ENCODE measurements at places on chromosomes 5 and 9. TPM values are rescaled to one million over a fixed set of nuclear protein-coding genes. Genes with fewer than 3 reads are reported as not detected.

DNA sequence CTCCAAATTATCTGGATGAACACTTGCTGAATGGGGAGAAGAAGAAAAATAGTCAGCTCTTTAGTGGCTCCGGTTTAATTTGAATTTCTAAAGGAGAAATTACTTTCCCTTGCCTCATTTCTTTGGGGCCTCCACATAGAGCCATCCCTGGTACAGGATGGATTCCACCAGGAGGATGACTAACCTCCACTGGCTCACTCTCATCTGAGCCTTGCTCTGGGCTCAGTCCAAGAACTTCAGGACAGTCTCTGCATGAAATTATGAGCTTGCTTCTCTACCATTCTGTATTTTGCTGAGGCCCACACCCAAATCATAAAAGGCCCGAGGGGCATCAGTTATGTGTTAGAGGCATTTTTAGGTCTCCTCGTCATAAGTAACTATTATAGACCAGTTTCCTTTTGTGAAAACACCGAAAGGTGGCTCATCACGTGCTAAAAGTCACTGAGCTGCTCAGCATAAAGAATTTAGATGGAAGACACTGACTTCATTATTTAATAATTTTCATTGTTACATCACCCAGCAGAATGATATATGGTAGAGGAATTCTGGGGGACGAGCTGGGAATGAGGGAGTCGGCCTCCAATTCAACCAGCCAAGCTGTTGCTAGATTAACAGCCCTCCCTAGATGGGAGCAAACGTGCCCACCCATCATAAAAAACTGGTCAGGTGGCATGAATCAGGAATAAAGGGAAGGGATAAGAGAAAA lies 222.1 kb downstream of the TARS1 start:
- no peak for DNase-seq

- no peak for DNase-seq
Observed at GRCh38 chr5:180201051-180201987, 7.7 kb downstream of the RASGEF1C start.

DNA sequence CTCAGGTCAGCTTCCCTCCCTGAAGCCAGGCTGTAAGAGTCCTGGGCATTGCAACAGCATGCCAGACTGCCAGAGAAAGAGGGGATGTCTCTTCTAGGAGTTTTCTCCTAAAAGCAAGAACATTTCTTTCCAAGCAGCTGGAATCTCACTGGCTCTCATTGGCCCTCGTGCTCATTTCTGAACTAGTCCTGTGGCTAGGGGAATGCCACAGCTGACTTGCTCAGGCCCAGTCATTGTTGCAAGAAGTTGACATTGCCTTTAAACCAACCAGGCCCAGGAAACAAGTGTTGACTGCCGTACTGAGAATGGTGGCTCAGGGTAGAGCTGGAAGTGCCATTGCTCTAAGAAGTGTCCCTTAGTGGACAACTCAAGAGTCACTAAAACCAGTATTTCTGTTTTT lies 15.0 kb upstream of the CEP120 start:
- DNase-seq = no peak

- no peak for DNase-seq
Observed at GRCh38 chr5:121175986-121176385, 675.7 kb upstream of the FTMT start.

DNA sequence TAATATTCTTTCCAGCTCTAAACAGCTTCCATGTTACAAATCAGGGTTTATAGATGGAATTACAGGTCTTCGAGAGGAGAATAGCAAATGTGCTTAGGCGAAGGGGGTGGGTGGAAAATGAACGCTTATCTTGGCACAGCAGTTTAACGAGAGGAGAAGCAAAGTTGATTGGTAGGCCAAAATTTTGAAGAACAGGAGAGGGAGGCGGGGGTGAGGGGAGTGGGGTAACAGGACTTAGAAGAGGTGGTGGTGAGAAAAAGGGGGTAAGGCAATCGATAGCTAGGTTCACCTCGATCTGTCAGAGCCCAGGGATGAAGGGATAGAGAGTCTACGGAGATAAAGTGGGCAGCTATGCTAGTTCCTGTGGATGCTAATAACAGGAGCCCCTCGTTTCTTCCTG lies 764 bp downstream of the ANKRA2 start:
- no peak for DNase-seq

DNA sequence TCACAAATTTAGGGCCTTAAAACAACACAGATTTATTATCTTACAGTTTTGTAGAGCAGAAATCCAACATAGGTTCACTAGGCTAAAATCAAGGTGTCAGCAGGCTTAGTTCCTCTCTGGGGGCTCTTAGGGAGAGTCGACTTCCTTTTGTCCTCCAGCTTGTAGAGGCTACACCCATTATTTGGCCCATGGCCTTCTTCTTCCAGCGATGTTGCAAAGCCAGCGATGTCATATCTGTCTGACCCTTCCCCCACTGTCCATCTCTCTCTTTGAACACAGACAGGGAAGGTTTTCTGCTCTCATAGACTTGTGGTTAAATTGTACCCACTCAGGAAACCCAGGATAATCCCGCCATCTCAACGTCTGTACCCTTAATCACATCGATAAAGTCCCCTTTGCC lies 60.3 kb upstream of the SHB start:
- DNase-seq = no peak

GRCh38 chr5:79802406-79802805 lies 112.8 kb downstream of the CMYA5 start:
- DNase-seq = no peak

- no peak for DNase-seq
Observed at GRCh38 chr9:128675382-128675781, 13.6 kb upstream of the SET start.

DNA sequence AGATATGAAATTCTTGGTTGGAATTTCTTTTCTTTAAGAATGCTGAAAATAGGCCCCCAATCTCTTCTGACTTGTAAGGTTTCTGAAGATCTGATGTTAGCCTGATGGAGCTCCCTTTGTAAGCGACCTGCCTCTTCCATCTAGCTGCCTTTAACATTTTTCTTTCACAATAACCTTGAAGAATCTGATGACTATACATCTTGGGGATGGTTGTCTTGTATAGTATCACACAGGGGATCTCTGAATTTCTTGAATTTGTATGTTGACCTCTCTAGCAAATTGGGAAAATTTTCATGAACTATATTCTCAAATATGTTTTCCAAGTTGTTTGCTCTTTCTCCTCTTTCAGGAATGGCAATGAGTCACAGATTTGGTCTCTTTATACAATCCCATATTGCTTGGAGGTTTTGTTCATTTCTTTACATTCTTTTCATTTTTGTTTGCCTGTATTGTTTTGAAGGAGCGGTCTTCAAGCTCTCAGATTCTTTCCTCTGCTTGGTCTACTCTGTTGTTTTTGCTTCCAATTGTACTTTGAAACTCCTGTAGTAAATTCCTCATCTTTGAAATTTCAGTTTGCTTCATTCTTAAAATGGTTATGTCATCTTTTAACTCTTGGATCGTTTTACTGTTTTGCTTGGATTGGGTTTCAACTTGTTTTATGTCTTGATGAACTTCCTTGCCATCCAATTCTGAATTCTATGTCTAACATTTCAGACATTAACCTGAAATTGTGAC lies 245.2 kb upstream of the TARS1 start:
- DNase-seq = no peak

- DNase-seq = peak; percentile 3
Observed at GRCh38 chr5:171207256-171207847, 101.7 kb upstream of the TLX3 start.

DNA sequence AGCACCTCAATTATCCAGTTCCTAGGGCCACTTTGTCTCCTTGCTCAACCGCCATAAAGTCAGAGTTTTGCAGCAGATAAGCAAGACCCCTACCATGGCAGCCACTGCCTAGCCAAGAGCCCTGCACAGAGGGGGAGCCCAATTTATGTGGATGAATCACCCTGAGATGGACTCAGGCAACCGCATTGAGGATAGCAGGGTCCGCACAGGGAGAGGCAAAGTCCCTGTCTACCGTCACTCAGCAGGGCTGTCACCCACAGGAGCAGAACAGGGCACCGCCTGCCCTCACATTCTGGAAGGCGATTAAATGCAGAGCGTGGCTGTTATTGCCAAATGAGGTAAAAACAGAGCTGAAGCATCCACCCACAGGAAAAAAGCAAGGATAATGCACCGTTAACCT lies 1.7 kb downstream of the FBP2 start:
- no peak for DNase-seq

- DNase-seq = no peak
Observed at GRCh38 chr9:8673830-8674229, 874.3 kb upstream of the DMAC1 start.

DNA sequence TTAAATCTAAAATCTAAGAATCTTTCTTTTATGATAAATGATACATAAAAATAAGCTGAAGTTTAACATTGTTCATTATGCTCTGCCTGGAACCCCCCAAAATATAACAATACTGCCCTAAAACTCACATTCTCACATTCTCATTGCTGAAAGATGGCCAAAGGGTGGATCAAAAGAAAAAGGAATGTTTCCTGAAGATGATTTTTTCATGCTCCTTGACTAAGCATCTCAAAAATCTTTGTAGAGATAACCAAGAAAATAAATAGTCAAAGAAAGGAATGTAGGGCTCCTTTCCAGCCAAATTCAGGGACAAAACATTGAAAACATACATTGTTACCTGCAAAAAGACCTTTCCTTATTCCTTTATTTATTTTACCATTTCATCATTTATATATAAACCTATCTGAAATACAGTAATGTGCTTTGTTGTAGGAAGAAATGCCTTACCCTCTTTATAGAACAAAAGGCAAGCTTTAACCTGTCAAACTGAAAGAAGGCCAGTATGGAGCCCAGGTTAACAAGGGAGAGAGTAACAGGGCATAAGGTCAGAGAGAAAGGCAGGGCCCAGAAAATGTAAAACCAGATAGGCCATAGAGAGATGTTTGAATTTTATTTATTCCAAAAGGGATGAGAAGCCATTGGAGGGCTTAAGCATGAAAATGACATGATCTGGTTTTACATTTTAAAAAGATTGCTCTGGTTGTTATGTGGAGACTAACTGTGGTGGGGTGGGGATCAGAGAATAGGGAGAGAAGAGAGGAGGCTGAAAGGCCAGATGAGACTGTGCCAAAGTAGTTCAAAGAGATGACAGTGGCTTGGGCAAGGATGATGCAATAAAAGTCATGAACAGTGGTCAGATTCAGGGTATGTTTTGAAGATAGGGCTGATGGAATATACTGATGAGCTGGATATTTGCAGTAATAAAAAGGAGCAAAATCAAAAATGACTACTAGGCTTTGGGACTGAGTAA lies 37.3 kb upstream of the CDK5RAP2 start:
- no peak for DNase-seq

GRCh38 chr5:116273448-116274242 lies 188.8 kb downstream of the COMMD10 start:
- no peak for DNase-seq

DNA sequence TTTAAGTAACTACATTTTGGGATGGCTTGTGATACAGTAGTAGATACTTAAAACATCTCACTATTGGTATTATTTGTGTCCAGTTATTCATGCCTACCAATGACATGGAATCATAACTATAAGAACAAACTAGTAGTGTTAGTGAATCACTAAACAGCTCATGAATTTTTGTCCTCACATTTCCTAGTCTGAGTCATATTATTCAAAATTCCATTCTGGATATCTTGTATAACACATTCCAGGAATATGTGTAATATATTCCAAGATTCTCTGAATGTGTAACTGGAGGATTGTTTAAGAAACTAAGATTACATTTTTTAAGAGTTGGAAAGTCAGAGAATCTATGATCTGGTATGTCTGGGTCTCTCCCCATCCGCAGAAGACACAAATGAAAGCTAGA lies 565.3 kb upstream of the ZNF608 start:
- DNase-seq = no peak

- DNase-seq = no peak
Observed at GRCh38 chr5:4420177-4420576, 720.0 kb upstream of the ADAMTS16 start.

DNA sequence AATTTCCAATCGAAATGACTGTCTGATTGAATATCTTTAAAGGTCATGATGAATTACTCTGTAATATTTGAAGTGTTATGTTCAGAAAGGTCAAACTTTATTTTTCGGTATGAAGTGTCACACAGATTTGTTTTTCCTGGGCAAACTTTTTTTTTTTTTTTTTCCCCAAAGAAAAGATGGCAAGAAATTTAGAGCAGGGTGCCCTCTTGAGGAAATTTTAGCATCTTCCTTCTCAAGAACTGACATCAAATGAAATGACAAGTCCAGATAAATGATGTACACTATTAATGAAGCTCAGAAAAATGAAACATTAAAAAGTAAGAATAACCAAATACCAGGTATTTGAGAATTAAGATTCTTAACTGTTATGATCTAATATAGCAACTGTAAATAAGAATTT lies 123.6 kb downstream of the INVS start:
- no peak for DNase-seq

DNA sequence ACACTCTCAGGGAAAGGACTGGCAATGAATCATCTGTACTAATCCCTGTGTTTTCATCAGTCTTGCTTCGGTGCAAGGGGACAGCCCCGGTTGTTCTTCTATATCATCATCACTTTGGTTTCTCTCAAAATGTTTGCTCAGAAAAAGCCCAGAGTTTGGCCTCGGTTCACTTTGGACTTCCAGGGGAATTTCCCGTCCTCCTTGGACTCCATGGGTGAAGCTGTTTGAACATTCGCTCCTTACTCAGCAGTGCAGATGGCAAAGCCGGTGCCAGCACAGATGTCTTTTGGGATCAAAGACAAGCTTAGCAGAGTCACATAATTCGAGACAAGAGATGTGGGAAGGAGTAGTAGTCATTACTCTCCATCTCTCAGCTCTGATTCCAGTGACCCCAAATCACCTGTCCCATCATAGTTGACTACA lies 69.8 kb upstream of the TNFSF8 start:
- DNase-seq = peak; percentile 18

- DNase-seq = no peak
Observed at GRCh38 chr9:133919253-133920115, 72.6 kb downstream of the VAV2 start.

- DNase-seq = no peak
Observed at GRCh38 chr5:18740301-18740700, 1106.0 kb downstream of the TAF11L14 start.

GRCh38 chr9:18759827-18760226 lies 273.2 kb downstream of the SAXO1 start:
- DNase-seq = no peak

DNA sequence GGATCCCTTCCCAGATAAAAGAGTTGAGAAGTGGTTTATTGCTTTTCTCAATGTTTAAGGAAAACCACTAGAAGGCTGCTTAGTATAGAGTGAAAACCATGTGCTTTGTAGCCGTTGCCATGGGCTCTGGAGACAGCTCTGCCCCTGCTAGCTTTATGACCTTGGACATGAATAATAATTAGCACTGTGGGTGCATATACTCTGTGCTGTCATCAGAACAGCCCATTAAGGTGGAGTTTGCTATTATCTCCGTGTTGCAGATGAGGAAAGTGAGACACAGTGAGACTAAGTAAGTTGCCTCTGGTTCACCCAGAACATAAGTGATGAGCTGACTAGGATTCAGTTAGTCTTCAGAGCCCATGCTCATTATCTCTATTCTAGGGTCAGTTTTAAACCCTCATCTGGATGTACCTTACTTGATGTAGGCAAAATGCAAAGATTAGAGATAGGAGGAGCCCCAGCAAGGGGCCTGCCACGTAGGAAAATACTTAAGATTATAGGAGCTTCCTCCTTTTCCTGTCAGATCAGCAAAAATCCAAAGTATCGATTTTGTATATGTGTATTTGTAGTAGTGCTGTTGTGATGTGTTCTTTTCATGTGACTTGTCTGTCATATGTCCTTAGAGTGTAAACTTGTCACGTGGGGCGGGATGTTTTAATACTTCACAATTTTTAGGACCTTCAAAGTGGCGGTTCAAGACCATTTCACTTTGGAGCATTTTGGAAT lies 102.5 kb downstream of the TLE4 start:
- no peak for DNase-seq

Gene WDR31
- total RNA-seq = 2.4 TPM

Gene FXN
- total RNA-seq = 32.0 TPM

Gene GDF9
- total RNA-seq = 0.26 TPM

Gene NMUR2
- not detected for total RNA-seq

Gene ADAMTS12
- not detected for total RNA-seq

Gene LIX1
- not detected for total RNA-seq

Gene SCGB3A2
- total RNA-seq = not detected
